Sigmoid colon (tissue), 7 donors: ENCODE measurements at places on chromosomes 3 and 15. TPM values are rescaled to one million over a fixed set of nuclear protein-coding genes. Genes with fewer than 3 reads are reported as not detected.

HYKK gene
- 4.0 TPM for polyA plus RNA-seq

DIPK2A gene
- 1.8 TPM for polyA plus RNA-seq

ABI3BP gene
- polyA plus RNA-seq, result 1.2 TPM

OR5K1 gene
- polyA plus RNA-seq, result not detected

RTP1 gene
- not detected for polyA plus RNA-seq

PYDC2 gene
- not detected for polyA plus RNA-seq

TM4SF18 gene
- 0.60 TPM for polyA plus RNA-seq

STRIT1 gene
- not detected for polyA plus RNA-seq

NEK4 gene
- polyA plus RNA-seq, result 7.4 TPM

MYEF2 gene
- polyA plus RNA-seq, result 2.4 TPM

ZCWPW2 gene
- 0.25 TPM for polyA plus RNA-seq

GOLGA6B gene
- polyA plus RNA-seq, result not detected

GABRR3 gene
- not detected for polyA plus RNA-seq

VEPH1 gene
- 1.8 TPM for polyA plus RNA-seq

COPG1 gene
- 148 TPM for polyA plus RNA-seq
